ENCODE measurements at places on chromosomes 2 and 18. TPM values are rescaled to one million over a fixed set of nuclear protein-coding genes. Genes with fewer than 3 reads are reported as not detected.

Gene FAM161A
- 15.3 TPM for total RNA-seq

Gene PTPRN
- 1.0 TPM for total RNA-seq

Gene IGFBP5
- 159 TPM for total RNA-seq

Gene B3GNT7
- total RNA-seq = 1.3 TPM

Gene ST8SIA5
- total RNA-seq = 0.95 TPM

Gene CCBE1
- total RNA-seq = 4.2 TPM

Gene CABLES1
- total RNA-seq = 14.6 TPM

Gene UGT1A4
- 1.1 TPM for total RNA-seq

- no peak for DNase-seq
Observed at GRCh38 chr2:15999596-16000469, 59.5 kb downstream of the MYCN start.

- no peak for DNase-seq
Observed at GRCh38 chr18:48358868-48359267, 50.3 kb downstream of the ZBTB7C start.

GRCh38 chr2:148900350-148900837, 25.4 kb downstream of the KIF5C start:
- no peak for DNase-seq

DNA sequence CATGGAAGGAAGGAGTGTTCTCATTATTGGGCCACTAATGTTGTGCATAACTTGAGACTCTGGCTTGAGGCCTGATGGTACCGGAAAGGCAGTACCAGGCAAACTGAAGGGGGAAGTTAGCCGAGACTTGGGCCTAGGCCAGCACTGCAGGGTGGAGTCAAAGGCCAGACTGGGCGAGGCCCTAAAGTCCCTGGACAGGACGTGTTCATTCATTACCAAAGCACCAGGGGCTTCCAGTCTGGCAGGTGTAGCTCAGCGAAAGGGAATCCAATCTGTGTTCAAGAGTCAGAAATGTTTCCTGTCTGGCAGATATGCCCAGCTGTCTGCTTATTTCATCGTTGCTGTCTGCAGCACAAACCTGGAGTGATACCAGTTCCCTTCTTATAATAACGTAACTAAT, 4.7 kb upstream of the ITSN2 start:
- no peak for DNase-seq

DNA sequence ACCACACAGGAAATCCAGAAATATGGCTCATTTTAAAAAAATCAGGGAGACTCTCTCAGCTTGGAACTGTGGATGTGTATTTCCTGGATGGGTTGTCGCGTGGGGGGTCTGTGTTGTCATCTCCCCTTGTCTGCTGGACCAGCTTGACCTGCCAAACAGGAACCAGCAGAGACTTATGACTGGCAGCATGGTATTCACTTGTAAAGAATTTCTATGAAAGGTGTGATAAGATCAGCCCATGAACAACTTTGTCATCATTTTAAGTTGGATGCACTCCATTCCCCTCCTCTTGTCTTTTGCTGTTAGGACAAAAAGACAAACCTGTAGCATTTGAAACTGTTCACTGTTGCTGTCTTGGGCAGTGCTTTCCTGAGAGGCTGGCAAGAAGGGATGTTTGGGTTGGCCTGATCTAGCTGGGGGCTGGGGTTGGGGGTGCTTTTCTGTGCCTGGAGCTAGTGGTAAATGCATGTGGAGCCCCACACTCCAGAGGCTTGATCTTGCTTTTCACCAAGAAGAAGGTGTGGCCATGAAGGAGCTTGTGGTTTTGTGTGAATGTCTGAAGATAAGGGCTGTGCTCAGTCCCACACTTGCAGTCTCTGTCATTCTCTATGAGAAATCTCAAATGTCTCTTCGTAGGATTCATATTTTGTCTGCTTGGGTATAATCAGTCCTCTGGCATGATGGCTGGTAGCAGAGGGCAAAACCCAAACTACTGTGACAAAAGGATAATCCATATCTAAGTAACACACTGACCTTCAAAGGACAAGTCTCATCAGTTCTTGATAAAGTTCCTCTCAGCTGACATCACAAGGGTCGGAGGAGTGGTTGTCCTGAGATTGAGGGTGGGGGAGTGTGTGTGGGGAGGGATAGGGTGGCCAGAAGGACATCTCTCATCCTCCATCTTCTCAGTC, 39.0 kb downstream of the RALB start:
- peak; percentile 21 for DNase-seq

DNA sequence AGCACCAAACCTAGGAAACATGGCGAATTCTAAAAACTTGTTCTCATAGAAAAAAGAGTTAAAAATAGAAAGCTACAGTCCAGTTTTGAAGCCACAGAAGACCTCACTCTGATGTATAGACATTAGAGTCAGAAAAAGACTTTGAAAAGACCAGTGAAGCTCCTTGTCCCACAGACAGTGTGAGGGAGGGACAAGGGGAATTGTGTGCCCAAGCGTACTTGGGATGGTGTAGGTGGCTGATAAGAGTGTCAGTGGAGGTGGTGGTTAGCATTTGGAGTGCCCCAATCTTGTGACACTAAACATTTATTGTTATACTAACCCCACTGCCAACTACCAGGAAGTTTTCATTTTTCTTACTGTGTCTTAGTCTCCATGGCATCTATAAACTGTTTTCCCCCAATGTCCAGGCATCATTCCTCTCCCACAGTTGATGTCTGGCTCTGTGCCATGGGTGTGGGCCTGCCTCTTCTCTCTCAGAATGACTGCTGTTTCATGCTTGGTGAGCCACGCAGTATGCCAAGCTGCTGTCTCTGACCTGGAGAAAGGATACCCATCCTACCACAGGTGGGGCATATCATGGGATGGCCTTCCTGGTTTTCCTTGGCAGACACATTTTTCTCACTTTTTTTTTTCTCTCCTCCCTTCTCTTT, 161.4 kb downstream of the RPIA start:
- DNase-seq = no peak

- DNase-seq = no peak
Observed at GRCh38 chr18:80086281-80086680, 22.8 kb upstream of the ADNP2 start.

DNA sequence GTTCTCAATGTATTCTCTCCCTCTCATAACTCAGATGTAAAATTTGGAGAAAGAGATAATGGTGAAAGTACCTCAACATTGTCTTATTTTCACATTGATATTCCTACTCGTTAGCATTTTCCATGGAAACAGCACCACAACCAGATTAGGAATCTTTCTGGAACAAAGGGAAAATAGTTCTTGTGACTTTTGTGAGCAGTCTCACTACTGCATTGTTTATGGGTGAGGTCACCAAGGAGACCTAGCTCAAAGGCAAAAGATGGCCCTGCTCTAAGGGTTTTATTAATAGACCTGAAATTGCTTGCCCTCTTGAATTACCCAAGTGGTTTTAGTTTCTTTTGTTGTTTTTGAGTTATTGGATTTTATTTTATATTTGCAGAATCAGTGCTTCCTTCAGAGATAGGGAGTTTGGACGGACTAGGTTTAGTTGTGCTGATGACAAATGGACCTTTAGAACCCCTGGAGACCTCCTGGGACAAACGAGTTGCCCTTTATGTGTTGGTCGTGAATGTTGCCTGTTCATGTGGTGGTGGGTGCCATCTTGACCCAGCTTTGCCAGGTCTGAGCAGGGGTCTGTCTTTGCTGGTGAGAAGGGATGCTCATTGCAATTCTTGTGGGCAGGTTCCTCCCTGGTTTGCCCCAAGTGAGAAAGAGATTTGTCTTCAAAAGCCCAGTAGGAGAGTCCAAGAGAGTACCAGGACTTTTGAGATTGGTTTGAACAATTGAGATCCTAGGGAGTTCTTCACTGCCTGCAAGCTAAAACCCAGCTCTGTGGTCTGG, 58.1 kb downstream of the INPP4A start:
- DNase-seq = no peak

DNA sequence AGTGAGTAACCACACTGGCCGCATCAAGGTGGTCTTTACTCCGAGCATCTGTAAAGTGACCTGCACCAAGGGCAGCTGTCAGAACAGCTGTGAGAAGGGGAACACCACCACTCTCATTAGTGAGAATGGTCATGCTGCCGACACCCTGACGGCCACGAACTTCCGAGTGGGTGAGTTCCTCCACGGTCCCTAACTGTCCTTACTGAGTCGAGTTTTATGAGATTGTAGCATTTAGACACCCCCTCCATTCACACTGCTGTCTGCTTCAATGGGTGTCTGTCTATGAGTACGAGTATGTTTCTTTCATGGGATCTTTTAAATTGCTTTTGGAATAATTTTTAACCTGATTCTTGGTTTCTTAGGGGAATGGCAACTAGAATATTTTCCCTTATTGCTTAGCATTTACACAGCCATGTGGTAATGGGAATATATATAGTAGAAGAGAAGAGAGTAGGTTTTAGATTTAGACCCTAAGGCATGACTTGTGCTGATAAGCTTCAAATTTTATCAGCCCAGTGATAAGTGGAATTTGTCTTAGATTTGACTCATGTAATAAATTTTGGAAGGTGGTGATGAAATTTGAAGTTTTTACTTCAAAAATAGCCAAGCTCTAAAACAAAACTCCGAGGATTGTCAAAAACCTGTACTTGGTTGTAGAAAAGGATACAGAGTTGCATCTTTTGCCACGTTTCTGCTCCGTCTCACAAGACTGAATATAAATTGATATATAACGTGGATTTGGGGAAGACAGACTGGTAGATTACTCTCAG, 188.2 kb downstream of the LTBP1 start:
- no peak for DNase-seq

- DNase-seq = no peak
Observed at GRCh38 chr2:97727296-97727695, 13.9 kb downstream of the ZAP70 start.

GRCh38 chr2:109239720-109240119, 110.7 kb downstream of the SH3RF3 start:
- no peak for DNase-seq

DNA sequence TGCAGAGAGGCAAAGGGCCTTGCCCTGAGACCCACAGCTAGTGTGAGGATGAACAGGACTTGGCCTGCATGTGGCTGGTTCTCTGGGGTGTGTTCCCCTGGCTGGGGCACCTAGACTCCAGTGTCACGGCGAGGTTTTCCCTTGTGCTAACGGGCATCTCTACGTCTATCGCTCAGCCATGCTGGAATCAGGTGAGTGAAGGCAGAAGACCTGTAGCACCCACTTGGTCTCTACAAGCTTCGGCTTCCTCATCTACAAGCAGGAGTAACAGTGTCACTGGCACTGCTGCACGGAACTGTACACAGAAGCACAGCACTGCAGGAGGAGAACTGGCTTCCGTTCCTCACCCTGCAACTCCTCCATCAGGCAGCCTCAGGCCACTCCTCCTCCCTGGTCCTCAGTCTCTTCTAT, 30.6 kb downstream of the HS1BP3 start:
- no peak for DNase-seq

DNA sequence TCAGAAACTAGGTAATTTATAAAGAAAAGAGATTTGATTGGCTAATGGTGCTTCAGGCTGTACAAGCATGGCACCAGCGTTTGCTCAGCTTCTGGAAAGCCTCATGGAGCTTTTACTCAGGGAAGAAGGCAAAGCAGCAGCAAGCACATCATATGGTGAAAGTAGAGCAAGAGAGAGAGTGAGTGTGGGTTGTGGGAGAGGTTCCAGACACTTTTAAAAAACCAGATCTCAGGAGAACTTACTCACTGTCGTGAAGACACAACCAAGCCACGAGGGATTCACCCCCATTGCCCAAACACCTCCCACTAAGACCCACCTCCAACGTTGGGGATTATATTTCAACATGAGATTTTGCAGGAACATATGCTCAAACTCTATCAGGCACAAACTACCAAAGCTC, 554.6 kb upstream of the TNP1 start:
- DNase-seq = no peak

- DNase-seq = no peak
Observed at GRCh38 chr18:9834551-9834950, 51.2 kb upstream of the TXNDC2 start.

DNA sequence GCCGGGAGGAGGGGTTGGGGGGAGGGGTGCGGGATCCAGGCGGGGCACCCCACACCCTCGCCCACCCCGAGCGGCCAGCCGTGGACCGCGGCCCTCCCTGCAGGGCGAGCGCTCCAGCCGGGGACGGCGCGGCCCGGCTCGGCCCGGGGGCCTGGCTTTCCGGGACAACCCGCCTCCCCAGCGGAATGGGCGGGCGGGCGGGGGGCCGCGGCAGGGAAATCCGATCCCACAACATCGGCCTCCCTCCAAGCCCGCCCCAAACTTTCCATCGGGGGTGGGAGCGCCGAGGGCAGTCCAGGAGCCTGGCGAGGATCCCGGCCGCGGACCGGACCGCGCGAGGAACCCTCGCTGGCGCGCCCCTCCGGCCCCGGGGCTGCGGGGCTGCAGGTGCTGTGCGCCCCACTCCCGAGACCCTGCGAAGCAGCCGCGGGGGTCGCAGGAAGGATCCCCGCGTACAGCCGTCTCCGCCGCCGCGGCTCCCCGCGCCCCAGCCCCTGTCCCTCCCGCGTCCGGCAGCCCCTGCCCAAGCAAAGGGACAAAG, 529 bp downstream of the SEMA4C start:
- no peak for DNase-seq

- no peak for DNase-seq
Observed at GRCh38 chr2:8535821-8536685, 145.8 kb upstream of the ID2 start.

DNA sequence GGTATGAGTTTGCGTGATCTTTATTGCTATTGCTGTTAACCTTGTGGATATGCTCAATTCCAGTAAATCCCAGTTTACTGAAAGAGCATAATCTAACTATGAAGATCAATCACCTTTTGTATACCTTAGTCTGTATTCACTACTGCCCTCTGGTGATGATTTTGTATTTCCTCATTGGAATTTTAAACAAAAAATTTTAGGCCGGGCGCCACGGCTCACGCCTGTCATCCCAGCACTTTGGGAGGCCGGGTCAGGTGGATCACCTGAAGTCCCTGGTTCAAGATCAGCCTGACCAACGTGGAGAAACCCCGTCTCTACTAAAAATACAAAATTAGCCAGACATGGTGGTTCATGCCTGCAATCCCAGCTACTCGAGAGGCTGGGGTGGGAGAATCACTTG, 5.1 kb downstream of the COMMD1 start:
- DNase-seq = no peak

- DNase-seq = no peak
Observed at GRCh38 chr2:26993768-26994167, 23.3 kb downstream of the MAPRE3 start.

GRCh38 chr2:74119912-74120825, 27.5 kb downstream of the BOLA3 start:
- peak; percentile 10 for DNase-seq

Measured in urinary bladder (tissue), 4 donors.